Panc1 (cell line): ENCODE measurements at places on chromosomes 5 and 9. TPM values are rescaled to one million over a fixed set of nuclear protein-coding genes. Genes with fewer than 3 reads are reported as not detected.

Gene OR1J2
- total RNA-seq: not detected

Gene CACNA1B
- 0.49 TPM for total RNA-seq

Gene BARHL1
- total RNA-seq: not detected

Gene HMCN2
- total RNA-seq: 0.05 TPM

Gene EQTN
- total RNA-seq: not detected

Gene SYK
- 0.28 TPM for total RNA-seq

Gene C5orf52
- total RNA-seq: not detected

Gene NOXA1
- total RNA-seq: 3.7 TPM

Gene FOXD4L5
- 0.08 TPM for total RNA-seq

Gene ANXA2R
- 6.2 TPM for total RNA-seq

Gene NEUROG1
- total RNA-seq: not detected

Gene TAF11L10
- total RNA-seq: not detected
